ENCODE measurements at places on chromosomes 4 and X.

- DNase-seq, result no peak
Measured at GRCh38 chrX:114952696-114953095, 64.7 kb downstream of the IL13RA2 start.

- DNase-seq, result no peak
Measured at GRCh38 chr4:175540151-175540550, 271.9 kb downstream of the GPM6A start.

DNA sequence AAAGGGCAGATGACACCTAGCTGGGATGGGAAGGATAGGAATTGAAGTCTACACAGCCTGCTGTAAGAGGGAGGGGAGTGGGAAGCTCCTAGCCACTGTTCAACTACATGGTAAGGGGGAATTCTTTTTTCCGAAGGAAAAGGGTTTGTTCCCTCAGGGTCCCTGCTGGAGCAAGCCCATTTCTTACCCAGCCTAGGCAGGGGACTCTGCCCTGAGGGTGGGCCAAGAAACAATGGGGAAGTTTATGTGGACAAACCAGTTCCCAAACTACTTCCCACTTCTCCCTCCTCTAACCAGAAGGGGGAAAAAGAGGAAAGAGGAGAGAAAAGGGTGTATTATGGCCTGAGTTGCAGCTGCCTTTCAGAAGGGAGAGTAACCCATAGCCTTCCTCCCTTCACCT is 13.5 kb upstream of the VSIG4 start:
- DNase-seq, result no peak

DNA sequence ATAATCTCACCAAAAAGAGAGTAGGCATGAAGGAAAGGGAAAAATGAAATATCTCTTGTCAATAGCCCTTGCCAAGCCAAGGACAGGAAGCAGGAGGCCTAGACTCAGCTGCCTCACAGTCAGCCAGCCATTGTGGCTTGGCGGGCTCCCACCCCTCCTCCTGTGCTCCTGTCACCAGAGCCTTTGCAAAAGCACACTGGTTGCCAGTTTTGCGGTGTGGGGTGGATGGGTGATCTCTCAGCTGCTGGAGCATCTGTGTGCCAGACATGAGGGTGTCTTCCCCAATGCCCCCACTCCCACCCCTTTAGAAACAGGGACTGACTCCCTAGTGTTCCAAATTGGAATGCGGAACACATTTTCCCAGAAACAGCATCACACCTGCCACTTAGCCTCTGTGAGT is 26.1 kb downstream of the ARHGEF6 start:
- peak; percentile 82 for DNase-seq
